ENCODE measurements at places on chromosomes 5 and 9.

GRCh38 chr5:52961274-52961681, 27.9 kb upstream of the ITGA2 start:
- no peak for DNase-seq

DNA sequence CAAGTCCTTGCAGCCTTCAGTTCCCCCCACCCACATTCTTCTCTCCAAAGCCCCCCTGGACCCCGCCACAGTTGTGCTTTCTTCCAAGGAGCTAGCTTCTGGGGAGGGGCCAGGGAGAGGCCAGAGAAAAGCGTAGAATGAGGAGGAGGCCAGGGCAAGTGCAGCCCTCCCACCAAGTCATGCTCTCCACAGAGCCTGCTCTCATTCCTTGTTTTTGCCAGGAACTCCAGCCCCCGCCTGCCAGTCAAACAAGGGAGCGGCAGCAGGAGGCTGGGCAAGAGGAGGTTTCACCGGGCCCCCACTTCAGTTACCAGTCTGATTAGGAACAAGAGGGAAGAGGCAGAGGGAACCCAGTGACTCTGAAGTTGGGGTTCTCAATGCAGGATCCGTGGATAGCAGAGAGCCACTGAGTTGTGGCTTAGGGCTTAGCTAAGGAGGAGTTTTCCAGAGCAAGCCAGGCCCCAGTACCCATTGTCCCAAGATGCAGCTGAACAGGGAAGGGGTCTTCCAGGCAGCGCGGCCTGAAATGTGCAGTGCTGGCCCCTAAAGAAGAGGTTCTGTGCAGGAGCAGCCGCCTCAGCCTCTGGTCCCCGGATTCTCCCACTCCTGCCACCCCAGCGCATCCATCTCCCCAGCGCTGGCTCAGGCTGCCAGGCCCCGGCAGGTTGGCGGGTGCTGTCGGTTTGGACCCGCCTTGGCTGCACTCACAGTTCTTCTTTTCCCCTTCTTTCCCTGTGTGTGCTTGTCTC, 120.6 kb downstream of the DAB2IP start:
- no peak for DNase-seq

- DNase-seq = no peak
Measured at GRCh38 chr9:113909421-113909820, 33.3 kb downstream of the ZNF618 start.

- DNase-seq = no peak
Measured at GRCh38 chr5:54180630-54181031, 129.7 kb downstream of the ARL15 start.

DNA sequence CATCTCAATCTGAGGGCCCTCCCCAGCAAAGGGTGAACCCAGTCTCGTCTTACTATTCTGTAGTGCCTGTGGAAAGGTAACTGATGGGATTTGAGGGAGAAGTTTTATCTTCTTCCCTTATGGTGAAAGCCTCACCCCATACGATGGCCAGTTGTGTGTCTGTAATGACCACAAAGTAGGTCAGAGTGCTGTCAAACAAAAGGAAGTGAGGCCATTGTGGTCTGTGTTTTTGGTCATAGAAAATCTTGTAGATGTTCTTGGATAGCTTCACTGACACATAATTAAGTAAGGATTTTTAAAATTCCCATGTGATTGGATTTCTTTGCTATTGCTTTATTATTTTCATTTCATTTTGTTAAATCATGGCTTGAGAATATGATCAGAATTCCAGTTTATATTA, 505.1 kb upstream of the KLF4 start:
- no peak for DNase-seq

GRCh38 chr5:80230269-80230992, 25.4 kb downstream of the SERINC5 start:
- DNase-seq = no peak

GRCh38 chr5:5886812-5887486, 464.5 kb downstream of the ICE1 start:
- DNase-seq = no peak

GRCh38 chr5:72554897-72555296, 47.7 kb upstream of the ZNF366 start:
- DNase-seq = no peak

Measured in NCI-H526 treated with DMSO at 0.1 percent for 48 hours (cell line).